ENCODE measurements at places on chromosomes 1 and 21. TPM values are rescaled to one million over a fixed set of nuclear protein-coding genes. Genes with fewer than 3 reads are reported as not detected.
A peak's percentile ranks its signal among the peaks of the same experiment; 100 is the strongest.

DNA sequence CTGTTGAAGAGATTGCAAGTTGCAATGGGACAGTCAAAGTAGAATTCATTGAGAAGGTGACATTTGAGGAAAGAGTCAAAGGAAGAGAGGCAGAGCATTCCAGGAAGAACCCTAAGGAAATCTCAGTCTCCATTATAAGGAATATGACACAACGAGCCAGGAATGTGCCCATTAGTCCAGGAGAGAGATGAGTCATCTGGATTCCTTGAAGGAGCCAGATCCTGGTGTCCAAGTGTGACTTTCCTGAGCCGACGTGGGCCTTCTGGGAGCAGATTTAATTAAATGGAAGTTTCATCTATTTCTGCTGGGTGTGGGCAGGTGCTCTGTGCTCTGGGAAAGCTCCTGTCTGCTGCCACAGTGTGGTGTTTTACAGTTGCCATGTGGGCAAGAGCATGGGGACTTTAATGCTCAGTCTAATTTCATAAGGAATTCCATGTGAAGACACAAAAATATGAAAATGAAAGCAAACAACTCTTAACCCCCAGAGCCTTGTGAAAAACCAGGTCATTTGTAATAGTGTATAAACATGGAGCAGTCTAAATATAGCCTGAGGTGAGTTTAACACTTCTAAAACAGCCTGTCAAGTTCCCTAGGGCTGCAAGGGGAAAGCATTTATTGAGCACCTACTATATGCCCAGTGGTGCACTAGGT lies 111.4 kb upstream of the ARTN start:
- no peak for DNase-seq

- no peak for DNase-seq
These were observed 8.1 kb upstream of the TACSTD2 start for GRCh38 chr1:58585166-58585565.

- DNase-seq: no peak
These were observed 47.9 kb upstream of the CNN3 start for GRCh38 chr1:94974824-94975223.

DNA sequence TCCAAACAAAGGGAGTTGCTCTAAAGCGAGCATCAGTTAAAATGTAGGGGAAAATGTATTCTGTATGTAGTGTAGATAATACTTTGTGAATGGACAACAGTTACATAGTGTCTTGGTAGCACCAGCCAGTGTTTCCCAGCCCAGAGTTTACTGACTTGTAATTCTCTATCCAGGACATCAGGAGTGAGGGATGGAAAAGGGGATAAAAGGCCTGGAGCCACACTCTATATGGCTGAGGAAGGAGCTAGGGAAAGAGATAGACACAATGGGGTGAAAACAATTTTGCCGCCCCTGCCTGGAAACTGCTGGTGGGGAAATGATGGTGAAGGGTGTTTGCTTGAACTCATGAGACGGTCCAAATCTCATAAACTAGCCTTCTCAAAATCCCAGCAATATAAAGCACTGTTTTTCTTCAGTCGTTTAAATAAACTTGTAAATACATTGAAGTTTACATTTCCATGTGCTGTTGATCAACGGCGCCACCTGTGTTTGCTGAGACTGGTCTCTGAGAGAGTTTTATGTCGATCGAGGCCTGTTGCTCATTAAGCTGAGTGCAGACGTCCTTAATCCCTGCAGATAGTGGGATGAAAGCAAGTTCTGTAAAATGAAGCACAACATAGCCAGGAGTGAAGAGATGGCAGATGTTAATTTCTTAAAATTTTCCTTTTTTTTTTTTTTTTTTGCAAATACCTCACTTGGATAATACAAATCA lies 27.9 kb upstream of the AGO1 start:
- DNase-seq: no peak

DNA sequence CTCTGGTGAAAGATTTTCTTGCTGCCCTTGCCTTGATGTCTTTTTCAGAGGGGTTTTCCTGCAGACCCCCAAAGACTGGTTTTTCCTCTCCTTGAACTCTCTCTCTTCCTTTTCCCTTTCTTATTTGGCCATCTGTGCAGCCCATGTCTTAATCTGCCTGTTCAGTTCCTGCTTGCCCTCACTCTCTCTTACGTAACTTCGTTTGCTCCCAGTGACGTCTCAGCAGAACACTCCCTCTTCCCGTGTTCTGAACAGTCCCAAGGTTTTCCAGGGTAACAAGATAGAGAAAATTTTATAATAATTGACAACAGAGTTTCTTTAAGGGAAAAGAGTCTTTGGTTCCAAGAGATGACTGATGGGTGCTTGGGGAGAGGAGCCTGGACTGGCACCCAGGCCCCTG lies 109.1 kb upstream of the LMO4 start:
- no peak for DNase-seq

DNA sequence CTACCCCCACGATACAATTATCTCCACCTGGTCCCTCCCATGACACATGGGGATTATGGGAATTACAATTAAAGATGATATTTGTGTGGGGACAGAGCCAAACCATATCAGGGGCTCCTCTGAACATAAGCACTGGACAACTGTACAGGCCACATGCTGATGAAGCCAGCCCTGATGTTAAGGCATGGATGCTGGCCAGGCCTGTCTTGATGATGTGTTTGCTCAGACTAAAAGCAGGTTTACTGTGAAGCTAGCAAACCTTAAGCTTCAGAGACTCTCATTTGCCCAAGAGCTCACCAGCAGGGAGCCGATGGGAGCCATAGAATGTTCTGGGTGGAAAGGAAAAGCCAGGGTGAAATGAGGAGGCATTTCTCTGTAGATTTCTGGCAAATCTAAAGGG lies 135.3 kb upstream of the KCNK1 start:
- no peak for DNase-seq

DNA sequence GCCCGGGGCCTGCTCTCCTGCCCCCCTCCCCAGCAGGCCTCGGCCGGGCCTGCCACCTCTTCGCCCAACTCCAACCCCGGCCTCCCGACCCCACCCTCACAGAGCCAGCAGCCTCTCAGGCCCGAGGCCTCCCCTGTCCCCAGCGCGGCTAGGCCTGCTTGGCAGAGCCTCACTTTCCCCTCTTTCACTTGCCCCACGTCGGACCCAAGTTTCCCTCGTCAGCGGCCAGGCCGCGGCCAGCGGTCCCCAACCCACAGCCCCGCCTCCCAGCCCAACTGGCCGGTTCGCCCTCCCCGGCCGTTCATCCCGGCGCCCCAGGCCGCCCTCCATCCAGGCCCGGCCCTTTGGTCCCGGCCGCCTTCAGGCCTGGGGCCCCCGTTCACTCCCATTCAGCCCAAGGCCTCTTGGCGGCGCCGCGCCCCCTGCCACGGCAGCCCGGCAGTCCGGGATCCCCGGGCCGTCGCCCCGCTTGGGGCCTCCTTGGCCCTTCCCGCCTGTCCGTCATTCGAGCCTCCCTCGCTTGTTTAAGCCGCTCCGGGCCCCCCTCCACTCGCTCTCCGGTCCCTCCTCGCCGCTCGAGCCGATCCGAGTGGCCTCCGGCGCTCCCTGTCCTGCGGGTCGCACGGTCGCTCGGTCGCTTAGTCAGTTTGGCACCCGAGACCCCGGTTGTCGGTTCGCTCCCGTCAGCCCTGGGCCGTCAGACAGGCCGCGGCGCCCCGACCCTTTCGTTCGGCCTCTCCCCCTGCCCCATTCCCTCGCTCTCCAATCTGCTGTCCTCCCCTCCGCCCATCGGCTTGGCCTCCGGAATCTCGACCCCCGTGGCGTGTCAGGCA lies 1.4 kb downstream of the LRRC41 start:
- DNase-seq: peak; percentile 50

DNA sequence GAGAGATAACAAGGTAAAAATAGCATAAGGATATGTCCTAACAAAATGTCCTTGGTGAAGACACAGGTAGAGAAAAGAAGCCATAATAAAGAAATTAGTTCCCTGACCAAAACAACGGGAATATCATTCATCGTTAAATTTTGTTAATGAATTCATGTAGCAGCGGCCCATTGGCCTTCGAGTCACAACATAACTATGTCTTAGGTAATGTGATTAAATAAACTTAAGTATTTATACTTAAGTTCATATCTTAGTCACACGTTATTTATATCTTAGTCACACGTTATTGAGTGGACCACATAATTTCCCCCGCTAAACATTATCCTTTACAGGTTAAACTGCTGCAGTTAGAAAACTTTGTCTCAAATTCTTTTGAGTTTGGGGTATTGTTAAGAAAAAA lies 1.2 kb downstream of the NEXN start:
- DNase-seq: no peak

GRCh38 chr1:156412653-156413321 lies 43.8 kb downstream of the RHBG start:
- no peak for DNase-seq

HEYL gene
- total RNA-seq: 0.10 TPM

CHI3L2 gene
- total RNA-seq: 4.0 TPM

KPRP gene
- not detected for total RNA-seq
